LNCaP clone FGC (cell line): ENCODE measurements at places on chromosomes 6 and 20.

- DNase-seq = no peak
These were observed 39.8 kb downstream of the HIVEP1 start for GRCh38 chr6:12051861-12052368.

- no peak for DNase-seq
These were observed 928.9 kb downstream of the TFAP2A start for GRCh38 chr6:9485992-9486391.

DNA sequence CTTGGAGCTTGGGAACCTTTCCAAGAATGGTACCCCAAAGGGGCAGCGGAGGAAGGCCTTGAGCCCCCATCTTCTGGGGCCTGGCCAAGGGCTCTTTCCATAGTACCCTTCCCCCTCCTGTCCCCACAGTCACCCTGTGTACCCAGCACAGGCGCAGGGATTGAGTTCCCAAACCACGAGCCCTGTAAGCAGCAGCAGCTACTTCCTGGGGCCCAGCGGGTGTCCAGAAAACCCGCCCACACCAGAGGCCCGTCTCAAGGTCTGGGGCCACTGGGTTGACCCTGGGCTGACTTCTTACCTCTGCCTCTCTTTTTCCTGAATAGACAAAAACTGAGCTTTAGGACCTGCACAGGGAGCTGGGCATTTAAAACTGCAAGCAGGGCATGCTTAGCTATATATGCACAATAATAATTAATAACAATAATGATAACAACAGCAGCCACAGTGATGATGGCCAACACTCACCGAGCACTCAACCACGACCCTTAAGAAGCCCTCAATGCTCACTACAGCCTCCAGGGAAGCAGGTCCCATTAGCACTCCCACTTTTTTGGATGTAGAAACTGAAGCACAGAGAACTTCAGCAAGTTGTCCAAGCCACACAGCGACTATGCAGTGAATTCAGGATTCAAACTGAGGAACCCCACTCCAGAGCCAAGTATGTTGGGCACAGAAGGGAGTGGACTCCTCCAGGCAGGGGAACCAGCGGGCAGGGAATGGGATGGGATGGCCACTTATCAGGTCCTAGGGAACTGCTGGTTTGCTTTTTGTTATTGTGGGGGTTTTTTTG is 14.5 kb downstream of the NOL4L start:
- DNase-seq = no peak

DNA sequence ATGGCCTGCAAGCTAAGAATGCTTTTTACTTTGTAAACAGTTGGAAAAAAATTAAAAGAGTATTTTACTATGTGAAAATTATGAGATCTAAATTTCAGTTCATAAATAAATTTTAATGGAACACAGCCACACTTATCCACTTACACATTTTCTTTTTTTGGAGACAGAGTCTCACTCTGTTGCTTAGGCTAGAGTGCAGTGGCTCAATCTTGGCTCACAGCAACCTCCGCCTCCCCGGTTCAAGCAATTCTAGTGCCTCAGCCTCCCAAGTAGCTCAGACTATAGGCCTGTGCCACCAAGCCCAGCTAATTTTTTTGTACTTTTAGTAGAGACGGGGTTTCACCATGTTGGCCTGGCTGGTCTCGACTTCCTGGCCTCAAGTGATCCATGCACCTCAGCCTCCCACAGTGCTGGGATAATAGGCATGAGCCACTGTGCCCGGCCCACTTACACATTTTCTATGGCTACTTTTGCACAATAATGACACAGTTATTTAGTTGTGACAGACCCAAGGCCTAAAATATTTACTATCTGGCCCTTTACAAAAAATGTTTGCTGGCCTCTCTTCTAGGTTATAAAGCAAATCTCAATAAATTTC is 109.6 kb downstream of the INSM1 start:
- no peak for DNase-seq

DNA sequence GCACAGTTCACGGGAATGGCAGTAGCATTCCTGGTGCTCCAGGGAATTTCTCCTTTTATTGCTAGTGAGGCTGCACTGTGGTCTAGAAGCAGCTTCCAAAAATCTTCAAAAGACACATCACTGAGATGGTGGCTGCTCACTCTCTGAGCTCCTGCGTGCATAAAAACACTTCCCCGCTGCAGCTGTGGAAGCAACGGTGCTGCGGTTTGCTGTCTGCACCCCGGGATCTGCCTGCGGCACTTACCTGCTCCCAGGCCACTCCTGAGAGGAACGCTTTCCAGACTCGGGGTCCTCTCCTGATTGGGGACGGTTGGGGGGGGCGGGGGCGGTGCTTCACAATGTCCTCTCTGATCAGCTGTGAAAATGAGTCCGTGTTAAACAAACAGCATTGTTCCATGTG is 77.9 kb downstream of the TMEM242 start:
- DNase-seq = no peak

GRCh38 chr6:16436550-16436949 is 198.2 kb downstream of the GMPR start:
- DNase-seq = no peak

- no peak for DNase-seq
These were observed 624 bp upstream of the NPEPL1 start for GRCh38 chr20:58691773-58692578.

DNA sequence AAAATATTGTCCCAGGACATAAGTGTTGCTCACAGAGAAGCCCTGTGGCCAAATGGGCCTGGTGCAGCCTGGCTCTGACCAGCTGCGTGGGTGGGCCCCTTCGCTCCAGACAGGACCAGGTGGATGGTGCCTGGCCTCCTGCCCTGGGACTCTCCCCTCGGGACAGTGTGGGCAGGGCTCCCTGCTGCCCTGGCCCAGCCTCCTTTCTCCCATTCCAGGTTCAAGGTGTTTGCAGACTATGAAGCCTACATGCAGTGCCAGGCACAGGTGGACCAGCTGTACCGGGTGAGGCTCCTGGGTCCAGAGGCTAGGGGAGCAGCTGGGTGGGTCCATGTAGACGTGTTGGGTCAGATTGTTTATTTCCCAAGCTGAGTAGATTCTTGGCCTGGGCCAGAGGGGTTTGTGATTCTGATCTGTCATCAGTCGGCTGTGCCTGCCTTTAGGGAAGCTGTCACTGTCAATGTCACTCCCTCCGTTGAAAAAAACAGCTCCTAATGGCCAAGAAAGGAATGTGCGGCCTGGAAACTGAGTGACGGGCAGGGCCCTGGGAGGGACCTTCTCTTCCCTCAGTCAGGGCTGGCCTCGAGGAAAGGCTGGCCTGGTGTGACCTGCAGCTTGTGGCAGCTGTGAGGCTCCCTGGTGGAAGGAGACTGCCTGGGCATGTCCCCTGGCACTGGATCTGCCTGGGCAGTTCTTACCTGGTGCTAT is 47.7 kb downstream of the PYGB start:
- DNase-seq = peak; percentile 66
